ENCODE measurements at places on chromosomes 4 and X.

DNA sequence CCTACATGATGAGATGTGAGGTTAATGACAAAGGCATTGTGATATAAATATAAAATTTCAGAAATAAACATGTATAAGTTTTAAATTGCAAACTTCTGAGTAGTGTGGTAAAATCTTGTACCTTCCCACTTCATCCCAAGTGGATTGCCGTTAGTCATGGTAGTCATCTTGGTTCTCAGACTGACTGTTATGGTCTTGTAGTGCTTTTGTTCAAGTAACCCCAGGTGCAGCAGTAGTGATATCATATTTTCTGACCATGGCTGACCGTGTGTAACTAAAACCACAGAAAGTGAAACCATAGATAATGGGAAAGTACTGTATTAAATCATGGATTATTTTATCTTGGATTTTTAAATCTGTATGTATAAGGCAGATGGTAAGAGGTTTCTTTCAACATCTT lies 74.8 kb upstream of the SLIT2 start:
- no peak for DNase-seq

DNA sequence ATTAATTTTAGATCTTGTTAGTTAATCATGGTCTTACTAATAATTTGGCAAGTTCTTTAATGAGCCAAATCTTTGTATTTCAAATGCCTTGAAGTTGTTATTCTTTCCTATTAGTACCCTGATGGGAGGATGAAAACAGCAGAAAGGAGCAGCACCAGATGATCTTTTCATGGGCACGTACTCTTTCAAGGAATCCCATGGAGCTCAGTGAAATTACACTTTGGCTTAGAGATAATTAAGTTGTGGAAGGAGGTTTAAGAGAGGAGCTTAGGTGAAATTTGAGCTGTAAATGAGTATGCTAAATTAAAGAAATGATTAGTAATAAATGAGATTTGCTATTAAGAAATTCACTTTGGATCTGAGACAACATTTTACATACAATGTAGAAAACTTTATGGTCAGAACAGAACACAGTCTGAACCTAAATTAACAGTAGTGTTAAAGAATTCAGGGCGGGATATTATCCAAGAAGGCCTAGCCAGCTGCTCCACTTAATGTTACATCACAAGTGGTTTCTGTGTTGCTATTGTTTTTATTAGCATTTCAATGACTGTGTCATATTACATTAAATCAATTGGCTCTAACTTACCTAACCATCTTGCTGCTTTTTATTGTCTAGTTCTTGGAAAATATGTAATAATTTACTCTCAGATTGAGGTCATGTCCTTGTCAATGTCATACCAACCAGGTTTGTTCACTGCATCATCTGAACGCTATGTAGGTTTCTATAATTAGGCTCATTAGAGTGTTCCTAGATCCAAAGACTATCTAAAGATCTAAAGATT lies 3.9 kb downstream of the MTHFD2L start:
- no peak for DNase-seq

- no peak for DNase-seq
Measured at GRCh38 chr4:7860600-7861163, 79.0 kb downstream of the AFAP1 start.

DNA sequence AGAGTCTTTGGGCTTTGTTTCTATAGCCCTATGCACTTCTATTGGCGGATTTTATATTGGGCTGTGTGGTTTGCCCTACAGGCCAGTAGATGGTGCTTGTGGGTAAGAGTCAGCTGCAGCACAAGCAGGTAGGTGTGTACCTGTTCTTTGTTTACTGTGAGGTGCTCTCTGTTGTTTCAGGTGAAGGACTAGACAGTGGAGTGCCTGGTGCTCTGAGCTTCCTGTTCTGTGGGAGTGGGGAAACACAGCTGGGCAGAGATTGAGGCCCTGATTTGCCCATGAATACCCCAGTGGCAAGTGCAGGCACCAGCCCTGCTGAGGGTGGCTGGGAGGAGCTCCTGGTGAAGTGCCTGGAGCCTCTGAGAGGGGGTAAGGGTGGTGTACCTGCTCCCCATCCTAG lies 26.3 kb upstream of the UCP1 start:
- no peak for DNase-seq

GRCh38 chrX:115972717-115973116 lies 197.8 kb upstream of the AGTR2 start:
- DNase-seq, result no peak

- DNase-seq, result no peak
Measured at GRCh38 chr4:159374749-159375530, 272.1 kb downstream of the RAPGEF2 start.

DNA sequence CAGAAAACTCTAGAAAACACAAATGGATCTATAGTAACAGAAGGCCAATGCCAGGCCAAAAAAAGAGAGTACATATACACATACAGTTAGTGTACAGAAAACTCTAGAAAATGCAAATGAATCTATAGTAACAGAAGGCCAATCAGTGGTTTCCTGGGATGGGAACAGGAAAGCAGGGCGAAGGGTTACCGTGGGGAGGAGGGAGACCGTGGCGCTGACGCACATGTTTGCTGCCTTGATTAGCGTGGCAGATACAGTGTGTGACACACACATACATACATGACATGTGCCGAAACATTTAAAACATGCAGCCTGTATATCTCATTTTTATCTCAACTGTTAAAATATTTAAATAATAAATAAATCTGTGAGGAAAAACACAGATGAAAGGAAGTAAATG lies 14.7 kb downstream of the GAK start:
- no peak for DNase-seq

GRCh38 chr4:98652996-98653395 lies 5.4 kb downstream of the TSPAN5 start:
- no peak for DNase-seq

- DNase-seq, result no peak
Measured at GRCh38 chr4:113971706-113972360, 7.6 kb downstream of the ARSJ start.

GRCh38 chr4:128600996-128601871 lies 208.3 kb upstream of the JADE1 start:
- peak; percentile 89 for DNase-seq

- no peak for DNase-seq
Measured at GRCh38 chr4:86484241-86484640, 109.9 kb upstream of the PTPN13 start.

- DNase-seq, result no peak
Measured at GRCh38 chr4:7052923-7053715, 9.9 kb downstream of the TADA2B start.

DNA sequence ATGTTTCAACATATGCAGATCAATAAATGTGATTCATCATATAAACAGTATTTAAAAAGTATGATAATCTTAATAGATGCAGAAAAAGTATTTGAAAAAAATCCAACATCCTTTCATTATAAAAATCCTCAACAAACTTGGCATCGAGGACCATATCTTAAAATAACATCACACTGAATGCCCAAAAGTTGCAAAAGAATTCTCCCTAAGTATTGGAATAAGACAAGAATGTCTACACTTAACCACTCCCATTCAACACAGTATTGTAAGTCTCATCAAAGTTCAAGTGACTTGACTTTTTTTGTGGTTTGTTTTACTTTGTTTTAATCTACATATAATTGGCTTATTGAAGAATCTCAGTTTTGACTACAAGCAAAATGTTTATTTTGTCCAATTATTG lies 779.0 kb upstream of the SLIT2 start:
- DNase-seq, result no peak

DNA sequence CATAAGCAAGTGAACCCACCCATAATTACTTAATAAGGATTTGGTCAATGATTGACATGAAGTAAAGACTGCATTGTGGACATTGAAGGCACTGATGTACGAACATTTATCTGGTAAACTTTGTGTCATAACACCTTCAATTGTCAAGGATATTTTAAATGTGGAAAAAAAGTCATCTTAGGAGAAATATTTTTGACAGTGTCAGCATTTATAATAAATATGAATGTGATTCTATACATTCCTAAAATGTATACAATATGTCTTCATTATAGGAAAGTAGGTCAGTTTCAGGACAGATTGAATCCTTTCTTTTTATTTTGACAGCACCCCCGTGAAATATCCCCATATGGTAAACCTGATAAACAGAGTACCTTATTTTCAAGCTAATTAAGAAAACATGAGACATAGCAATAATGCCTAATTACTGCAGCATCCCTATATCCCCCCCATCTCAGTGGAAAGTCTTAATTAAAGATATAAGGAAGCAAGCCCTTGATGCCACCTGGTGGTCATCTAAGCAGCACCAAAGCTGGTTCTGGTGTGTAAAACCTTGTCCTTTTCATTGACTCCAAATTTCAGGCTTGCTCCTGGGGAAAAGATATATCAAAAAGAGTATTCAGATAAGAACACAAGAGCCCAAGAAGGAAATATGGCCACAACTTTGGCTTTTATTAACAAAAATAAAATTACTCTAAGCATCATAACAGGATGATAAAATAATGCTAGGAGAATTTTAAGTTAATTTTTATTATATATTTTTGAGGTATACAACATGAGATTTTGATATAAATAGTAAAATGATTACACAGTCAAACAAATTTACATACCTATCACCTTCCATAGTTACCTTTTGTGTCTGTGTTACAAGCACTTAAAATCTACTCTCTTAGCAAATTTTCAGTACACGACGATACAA lies 379.7 kb downstream of the TLL1 start:
- DNase-seq, result peak; percentile 6

GRCh38 chrX:41397768-41398167 lies 49.4 kb upstream of the NYX start:
- no peak for DNase-seq

DNA sequence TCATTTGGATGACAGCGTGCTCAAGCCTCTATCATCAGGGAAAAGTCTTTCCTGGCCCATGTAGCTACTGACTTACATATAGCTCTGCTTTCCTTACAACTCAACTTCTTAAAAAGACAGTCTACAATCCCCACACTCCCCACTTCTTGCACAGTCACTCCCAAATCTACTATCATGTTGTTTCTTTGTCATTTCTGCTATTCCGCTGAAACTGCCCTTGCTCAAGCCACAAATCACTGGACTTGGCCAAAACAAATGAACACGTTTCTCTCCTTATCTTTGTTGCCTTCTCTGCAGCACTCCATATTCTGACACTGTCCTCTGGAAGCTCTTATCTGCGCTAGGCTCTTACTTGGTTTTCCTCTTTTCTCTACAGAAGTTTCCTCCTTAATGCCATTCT lies 28.2 kb downstream of the GPRIN3 start:
- no peak for DNase-seq

DNA sequence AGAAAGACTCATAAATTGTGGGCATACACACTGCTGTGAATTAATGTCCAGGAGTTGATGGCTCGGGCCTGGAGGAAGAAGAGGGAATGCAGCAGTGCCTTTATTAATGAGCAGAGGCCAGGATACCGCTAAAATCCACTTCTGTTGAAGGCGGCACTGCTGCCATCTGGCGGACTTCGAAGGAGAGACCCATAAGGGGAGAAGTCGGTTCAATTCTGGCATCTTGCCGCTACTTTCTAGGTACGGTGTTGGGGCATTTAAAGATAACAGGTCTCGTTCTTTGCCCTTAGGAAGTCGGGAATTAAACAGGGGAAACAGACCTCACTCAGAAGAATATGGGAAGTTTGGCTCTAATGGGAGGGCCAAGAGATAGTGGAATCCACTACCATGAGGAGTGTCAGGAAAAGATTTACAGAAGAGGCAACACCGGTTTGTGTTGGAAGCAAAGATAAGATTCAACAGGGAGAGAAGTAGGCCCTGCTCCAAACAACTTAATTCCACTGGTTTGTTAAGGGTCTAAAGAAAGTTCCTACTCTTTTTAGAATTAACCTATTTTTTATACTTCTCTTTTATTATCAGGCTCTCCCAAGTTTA lies 133.6 kb upstream of the GIMD1 start:
- no peak for DNase-seq
